Fibroblast of skin of right biceps (primary cell): ENCODE measurements at places on chromosomes 6 and 20.

GRCh38 chr6:112594886-112595594 lies 247.9 kb downstream of the RFPL4B start:
- DNase-seq: no peak

DNA sequence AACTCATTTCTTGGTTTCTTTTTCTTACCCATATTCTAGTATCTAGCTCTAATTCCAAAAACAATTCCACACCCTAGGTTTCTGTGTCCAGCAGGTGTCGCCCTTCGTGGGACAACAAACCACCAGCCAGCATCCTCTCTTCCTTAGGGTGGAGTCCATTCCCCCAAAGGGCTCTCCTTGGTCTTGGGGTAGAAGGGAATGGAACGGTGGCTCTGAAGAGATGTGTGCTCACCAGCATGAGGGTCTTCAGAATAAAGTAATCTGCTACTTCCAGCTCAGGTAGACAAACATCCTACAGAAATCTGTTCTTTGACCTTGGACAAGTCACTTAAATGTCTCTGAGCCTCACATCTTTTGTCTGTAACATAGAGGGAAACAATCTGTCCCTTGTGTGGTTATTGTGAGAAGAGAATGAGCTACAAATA lies 7.2 kb downstream of the HLA-DMB start:
- peak; percentile 73 for DNase-seq

DNA sequence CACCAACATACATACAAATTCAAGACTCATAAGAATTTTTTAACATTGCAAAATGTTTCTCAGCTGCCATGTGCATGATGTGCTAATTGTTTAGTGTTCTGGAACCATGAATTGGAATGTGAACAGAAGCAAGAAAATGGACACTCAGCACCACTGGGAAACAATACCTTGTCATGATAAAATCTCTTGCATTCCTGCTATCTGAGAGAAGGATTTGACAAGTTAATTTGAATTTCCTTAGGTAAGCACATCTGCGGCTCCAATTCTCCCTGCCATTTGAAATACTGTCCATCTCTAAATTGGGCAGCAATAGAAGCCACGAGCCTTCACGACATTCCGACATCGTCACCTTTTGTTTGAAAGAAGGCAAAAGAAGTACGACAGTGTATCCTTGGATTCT lies 1104.6 kb upstream of the MAP3K7 start:
- no peak for DNase-seq

- DNase-seq: no peak
These were observed 886.6 kb upstream of the ADGRB3 start for GRCh38 chr6:67748521-67748920.

DNA sequence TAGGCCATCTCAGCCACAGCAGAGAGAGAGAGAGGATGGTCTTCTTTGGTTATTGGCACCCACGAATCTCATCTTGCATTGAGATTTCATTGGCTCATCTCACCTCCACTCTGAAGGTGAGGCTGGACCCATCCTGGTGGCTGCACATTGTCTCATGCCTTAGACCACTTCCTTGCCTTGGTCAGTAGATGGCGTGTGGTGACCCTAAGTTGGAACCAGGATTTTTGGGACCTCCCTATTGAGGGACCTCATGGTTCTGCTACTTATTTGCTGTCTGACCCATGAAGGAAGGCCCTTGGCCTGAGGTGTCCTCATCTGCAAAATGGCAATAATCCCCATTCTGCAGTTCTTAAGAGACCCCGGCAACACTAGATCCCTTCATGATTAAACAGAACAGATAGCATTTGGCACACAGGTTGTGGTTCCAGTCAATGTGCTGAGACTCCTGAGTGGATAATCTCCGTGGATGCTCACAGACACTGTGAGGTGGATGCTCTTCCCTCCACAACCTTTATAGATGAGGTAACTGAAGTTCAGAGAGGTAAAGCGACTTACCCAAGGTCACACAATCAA lies 21.5 kb upstream of the AAR2 start:
- peak; percentile 28 for DNase-seq

DNA sequence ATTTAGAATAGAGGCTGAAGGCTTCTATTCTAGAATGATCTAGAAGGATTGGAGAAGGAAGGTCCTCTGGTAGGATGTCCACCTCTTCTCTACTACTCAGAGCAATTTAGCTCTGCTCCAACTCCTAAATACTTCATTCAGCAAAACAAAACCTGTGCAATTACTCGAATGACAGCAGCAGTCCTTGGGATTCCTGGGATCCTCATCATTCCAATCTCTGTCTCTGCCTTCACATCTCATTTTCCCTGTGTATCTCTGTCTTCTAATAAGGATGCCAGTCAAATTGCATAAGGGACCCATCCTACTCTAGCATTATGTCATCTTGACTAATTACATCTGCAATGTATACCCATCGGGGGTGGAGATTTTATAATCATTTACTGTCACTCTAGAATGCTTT lies 5.5 kb upstream of the AIG1 start:
- DNase-seq: no peak

GRCh38 chr6:90496258-90497016 lies 90.4 kb downstream of the MAP3K7 start:
- no peak for DNase-seq

DNA sequence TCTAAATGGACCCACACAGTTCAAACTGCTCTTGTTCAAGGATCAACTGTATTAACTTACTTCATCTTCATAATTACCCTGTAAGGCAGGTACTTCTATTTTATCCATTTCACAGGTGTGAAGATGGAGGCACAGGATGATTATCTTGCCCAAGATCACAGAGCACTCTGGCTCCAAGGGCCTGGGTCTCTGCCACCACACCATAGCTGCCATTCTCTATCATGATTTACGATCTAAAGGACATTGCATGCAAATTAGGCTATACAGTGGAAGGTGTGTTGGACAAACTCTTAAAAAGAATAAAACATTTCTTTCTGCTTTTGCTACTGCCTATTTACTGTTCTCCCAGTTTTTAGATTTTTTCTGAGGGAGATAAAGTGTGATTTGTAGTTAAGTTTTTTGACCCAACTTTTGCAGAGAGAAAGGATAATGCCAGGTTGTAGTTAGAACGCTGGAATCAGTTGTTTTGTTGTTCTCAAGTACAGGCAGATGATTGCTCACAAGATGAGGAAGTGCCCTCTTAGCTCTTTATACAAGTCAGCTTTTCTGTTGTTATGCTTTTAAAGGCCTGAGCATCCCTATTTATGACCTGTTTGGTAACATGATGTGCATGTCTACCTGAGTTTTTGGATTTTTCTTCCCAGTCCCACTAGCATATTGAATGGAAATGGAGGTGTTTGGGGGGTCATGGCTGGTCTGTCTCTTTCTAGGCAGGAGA lies 247.9 kb downstream of the ZFAND3 start:
- no peak for DNase-seq

- DNase-seq: no peak
These were observed 7.9 kb downstream of the WFDC3 start for GRCh38 chr20:45783656-45784294.

GRCh38 chr20:36441416-36441815 lies 99.9 kb upstream of the MYL9 start:
- no peak for DNase-seq

GRCh38 chr6:32815996-32816395 lies 806 bp downstream of the HLA-DOB start:
- no peak for DNase-seq

DNA sequence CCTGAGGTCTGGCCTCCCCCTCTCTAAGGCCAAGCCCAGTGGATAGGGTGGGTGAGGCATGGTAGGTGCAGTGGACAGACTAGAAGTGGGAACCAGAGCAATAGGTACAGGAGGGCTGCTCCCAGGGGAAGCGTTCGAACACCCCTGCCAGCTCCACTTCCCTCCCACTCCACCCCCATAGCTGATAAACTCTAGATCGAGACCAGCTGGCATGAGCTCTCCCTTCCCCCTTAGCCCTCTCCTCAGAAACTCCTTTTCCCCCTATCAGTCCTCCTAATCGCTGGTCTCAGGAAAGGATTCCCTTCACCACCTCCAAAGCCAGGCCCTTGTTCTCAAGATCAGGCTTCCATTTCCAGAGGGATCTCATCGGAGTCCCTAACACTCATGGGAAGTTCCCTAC lies 6.0 kb upstream of the FAM83C start:
- DNase-seq: no peak

GRCh38 chr6:8014947-8015346 lies 49.2 kb downstream of the BLOC1S5 start:
- no peak for DNase-seq

GRCh38 chr20:19275038-19275629 lies 62.7 kb downstream of the SLC24A3 start:
- DNase-seq: no peak

DNA sequence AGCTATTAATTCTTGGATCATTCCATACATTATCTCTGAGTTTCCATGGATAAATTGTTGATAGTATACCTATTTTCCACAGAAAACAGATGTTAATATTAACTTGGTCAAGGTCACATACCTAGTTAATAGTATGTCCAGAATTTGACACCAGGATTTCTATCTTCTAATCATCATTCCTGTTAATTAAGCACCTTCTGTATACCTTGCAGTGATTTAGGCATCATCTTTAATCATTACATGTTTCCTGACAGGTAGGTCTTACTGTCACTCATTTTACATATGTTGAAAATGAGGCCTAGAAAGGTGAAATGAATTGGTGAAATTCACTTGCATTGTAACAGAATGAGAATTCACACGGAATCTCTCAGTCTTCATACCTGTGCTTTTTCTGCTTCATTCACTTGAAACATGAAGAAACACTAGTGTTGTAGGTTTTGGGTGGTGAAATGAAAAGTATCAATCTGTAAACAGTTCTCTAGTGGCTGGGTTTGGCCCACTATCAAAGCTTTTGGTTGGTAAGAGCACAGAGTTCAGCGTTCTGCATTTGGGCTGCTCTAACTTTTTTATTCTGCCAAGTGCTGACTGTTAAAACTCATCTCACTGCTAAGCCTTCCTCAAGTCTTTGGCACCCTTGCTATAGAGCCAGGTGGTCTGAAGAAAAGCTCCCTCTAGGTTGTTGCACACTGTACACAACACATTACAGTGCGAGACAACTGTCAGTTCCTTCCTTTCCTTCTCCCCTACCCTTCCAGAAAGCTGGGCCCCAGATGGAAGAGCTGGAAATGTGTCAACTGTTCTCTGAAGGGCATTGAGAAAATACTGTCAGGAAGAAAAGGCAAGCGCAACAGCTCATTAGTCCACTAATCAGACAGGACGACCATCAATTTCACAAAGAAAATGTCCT lies 57.8 kb upstream of the C20orf144 start:
- DNase-seq: no peak

GRCh38 chr6:155325700-155326516 lies 11.6 kb upstream of the TFB1M start:
- DNase-seq: no peak

DNA sequence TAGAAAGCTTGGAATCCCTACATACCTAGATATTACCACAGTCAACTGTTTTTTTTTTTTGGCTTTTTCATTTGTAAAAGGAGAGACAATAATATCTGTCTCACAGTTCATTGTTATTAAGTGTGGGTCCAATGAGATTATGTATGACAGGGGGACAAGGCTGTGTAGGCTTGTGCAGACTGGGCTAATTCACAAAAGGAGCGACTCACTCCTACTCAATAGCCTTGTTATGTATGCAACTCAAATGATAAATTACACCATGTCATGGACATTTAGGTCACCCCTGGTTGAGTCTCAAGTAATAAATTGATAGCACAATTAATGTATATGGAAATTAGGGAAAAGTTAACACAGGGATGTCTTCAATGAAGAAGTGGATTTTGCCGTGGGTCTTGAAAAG lies 208.2 kb upstream of the MAP3K7 start:
- DNase-seq: no peak

DNA sequence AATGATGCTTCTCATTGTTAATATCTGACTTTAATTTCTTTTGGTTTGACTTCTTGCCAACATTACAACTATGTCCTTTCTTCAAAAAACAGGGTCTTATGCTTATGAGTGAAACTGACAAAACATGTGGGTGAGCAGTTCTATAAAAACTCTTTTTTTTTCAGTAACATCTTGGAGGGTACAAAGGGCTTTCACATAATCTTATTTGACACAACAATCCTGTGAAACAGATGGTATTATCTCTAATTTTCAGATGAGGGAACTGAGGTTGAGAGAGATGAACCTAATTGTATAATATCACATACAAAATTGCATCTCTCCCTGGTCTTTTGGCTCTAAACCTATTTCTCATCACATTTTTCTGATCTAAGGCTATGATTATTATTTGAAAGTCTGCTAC lies 38.3 kb downstream of the MAPK14 start:
- no peak for DNase-seq

- DNase-seq: peak; percentile 78
These were observed 662.6 kb downstream of the RFPL4B start for GRCh38 chr6:113009682-113010081.

GRCh38 chr20:23449421-23449820 lies 3.3 kb downstream of the CST11 start:
- DNase-seq: peak; percentile 31

- DNase-seq: peak; percentile 90
These were observed 102.2 kb downstream of the BACH2 start for GRCh38 chr6:90194371-90194841.

DNA sequence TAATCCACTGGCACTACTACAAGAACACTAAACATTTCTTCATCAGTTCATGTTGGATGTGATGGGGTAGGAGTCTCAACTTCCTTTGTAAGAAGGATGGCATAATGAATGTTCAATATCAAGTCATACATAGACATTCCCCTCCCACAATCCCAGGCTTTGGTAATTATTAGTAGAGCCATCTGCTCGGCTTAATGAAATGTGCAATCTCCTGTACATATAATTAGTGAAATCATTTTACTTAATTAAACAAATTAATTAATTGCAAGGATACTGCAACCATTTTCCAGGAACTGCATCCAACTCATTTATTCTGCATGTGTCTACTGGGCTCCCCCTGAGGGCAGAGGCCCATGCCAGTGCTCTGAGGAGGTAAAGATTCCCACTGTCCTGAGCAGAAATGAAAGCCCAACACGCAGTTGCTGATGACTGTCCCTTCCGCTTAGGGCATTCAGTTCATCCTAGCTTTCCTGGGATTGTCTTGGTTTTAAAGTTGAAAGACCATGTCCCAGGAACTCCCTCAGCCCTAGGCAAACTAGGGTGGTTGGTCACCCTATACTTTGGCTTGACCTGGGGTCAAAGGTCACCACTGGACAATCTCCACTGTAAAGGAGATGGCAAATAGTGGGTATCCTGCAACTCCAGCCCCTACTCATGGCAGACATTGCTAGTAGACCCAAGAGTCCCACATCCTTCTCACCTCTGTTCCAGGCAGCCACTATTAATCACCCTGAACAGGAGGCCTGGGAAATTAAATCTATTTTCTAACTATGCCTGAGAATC lies 109.8 kb downstream of the TRERF1 start:
- no peak for DNase-seq

DNA sequence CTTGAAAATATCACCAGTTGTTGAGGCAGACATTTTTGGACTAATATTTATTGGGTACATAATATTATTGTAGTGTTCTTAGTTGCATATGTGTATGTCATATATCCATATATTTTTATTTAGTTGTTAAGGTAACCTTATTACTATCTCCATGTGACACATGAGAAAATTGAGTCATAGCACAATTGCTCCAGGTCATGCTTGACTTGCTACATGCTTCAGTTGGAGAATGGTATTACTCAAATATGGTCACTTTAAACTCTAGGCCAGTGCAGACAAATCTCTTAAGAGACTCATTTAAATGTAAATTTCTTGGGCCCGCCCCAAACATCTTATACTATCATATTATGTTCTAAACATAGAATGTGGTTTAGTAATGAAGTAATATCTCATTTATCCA lies 246.1 kb downstream of the RIMS1 start:
- DNase-seq: no peak

- peak; percentile 48 for DNase-seq
These were observed 46.9 kb downstream of the PDE10A start for GRCh38 chr6:165616116-165616515.
